NCI-H1417 treated with DMSO at 0.1 percent for 48 hours (cell line): ENCODE measurements at places on chromosomes 1 and 21.
A peak's percentile ranks its signal among the peaks of the same experiment; 100 is the strongest.

DNA sequence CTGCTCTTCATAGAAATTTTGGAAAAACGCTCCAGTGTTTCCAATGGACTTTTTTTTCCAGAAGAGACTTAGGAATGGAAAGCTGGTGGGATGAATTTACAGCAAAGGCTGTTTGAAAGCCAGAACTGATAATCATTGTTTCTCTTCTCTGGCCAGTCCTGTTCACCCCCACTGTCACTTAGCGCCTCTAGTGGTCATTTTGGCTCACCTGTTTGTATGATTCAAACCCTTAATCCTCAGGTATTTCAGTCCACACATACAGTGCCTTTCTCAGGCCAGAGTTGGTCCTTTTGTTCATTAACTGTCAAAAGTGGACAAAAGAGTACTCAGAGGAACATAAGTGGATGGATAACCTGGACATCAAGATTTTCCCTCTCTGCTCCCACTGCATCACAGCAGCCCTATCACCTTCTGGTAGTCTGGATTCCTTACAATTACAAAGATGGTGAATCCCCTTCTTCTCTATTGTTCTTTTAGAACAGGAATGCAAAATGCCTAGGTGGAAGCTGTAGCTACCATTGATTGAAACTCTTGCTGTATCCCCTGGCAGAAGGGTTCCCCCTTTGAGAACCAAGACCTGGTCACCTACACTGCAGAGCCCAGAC is 177.6 kb upstream of the OLFM3 start:
- DNase-seq = no peak

DNA sequence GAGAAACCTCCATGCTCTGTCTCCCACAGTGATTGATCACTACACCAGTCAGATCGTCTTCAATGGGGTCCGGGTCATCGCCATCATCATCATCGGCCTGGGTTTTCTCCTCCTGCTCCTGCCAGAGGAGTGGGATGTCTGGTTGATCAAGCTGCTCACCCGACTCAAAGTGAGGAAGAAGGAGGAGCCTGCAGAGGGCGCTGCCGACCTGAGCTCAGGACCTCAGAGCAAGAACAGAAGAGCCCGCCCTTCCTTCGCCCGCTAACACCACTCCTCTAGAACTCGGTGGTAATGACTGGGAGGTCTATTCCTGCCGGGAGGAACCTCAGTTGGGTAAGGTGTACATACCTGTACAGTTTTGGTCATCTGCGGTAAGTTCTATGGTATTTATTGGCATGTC is 50.3 kb upstream of the COA6 start:
- no peak for DNase-seq

GRCh38 chr1:234490793-234491479 is 12.0 kb upstream of the TARBP1 start:
- no peak for DNase-seq

DNA sequence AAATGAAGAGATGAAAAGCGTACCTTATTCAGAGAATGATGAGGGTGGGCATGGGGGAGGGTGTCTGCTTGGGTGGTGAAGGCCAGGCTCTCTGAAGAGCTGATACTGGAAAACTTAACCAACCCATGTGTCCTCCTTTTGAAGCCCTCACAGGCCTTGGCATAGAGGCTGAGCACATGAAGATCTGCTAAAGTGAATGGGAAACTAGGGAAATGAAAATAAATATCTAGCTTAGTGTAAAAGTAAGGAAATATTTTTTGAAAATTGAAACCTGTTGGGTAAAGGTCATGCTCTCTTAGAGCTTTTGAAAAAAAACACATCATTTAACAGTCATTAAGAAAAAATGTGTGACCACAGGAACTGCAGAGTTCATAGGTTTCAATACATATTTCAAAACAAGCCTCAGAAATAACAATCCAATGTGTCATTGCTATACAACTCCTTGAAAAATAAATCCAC is 40.5 kb upstream of the RALGPS2 start:
- DNase-seq = no peak

GRCh38 chr21:26819740-26820324 is 25.4 kb downstream of the ADAMTS1 start:
- no peak for DNase-seq

- DNase-seq = no peak
Observed at GRCh38 chr1:243261390-243261789, 5.5 kb downstream of the SDCCAG8 start.

DNA sequence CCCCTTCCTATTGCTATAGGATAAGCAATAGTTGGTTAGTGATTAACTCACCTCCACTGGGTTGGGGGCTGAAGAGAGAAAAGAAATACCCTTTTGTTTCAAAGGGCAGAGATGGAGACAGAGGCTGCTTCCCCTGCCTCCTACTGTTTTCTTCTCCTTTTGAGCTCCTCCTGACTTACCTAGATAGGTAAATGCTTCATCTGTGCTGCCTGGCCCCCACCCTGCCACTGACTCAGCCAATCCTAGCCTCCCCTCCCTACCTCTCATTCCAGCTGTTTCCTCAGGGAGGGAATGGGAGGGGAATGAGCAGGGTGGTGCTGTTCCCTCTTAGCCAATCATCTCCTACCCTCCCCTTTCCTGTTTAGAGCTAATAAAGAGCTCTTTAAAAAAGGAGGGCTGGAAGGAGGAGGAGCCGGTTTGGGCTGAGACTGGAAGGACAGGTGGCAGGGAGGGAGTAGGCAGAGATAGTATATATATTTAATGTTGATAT is at the start of gene C1orf116:
C1orf116 (minus strand) TSS at position 229 of the 490 bp plus-strand sequence. CDS start 5,158 bp downstream, outside the sequence.
- DNase-seq = peak; percentile 57

DNA sequence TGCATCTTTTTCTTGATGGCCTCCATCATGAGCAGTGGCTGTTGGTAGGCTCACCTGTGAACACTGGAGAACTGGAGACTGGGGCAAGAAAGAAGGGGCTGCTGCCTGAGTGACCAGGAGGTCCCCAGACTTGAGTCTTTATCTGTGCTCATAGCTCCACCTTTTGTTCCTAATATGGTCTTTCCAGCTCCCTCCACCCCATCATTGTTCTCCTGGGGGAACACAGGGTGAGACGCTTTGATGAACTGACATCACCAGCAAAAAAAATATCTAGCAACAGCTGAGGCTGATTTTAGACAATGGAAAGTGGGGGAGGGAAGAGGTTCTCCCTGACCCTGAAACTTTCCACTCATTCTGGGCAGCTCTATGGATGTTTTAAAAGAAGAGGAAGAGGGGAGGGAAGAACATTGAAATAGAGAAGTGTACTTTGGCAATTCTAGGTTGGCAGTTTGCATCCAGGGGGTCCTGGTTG is at the start of gene TPM3:
TPM3 (minus strand) TSS at position 111 of the 472 bp plus-strand sequence; CDS start at position 29, 82 bp downstream.
- no peak for DNase-seq

DNA sequence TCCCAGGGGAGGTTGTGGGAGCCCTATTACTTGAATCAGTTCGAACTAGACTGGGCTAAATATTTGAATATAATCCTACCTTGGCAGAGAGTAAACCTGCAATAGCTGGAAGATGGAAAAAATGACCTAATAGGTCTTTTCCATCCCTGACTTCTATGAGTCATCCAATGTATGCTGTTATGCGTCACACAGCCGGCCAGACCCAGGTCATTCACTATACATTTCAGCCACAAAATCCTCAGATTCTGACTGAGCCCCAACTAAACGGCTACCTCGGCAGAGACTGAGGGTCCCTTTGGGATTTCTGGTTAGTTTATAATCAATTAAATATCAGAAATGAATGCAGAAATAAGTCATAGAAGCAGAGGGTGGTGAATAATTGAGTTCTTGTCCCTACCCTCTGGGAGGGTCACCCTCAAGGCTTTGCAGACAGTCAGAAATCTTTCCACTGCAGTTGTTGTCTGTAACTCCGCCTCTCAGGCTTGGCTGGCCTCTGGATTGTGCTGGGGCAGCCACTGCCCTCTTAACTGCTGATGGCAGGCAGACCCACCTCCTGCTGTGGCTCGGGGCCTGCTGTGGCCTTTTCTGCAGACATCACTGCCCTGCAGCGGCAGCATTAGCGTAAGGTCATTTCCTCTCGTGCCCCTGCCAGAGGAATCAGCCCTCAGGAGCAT is 240.5 kb downstream of the TGFB2 start:
- no peak for DNase-seq

- DNase-seq = no peak
Observed at GRCh38 chr1:113192242-113192641, 119.2 kb downstream of the LRIG2 start.

DNA sequence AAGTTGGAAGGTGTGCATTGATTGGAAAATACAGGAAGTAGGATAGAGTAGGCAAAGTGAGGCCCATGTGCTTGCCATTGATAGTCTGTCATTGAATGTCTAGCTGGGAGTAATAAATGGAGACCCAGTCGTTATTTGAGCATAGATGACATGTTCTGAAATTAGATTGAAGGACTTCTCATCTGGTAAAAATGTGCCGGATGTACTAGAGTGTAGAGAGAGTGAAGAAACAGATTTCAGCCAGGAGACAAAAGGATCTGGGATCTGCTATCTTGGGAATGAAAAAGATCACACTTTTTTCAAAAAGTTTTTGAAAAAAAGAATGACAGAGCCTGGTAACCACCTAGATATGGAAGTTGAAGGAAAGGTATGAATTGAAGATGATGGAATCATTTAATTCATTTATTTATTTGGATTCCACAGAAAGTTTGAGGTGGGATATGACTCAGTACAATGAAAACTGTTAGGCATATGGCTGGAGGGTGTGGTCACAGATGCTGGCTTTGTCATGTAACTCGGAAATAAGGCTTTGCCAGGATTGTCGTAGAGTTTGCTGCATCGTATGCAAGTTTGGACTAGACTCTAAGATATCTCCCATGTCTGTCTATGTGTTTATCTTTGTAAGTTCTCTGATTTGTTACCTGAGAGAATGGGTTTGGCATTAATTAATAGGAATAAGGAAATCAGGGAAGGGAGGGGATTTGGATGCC is 137.1 kb downstream of the PBX1 start:
- no peak for DNase-seq

DNA sequence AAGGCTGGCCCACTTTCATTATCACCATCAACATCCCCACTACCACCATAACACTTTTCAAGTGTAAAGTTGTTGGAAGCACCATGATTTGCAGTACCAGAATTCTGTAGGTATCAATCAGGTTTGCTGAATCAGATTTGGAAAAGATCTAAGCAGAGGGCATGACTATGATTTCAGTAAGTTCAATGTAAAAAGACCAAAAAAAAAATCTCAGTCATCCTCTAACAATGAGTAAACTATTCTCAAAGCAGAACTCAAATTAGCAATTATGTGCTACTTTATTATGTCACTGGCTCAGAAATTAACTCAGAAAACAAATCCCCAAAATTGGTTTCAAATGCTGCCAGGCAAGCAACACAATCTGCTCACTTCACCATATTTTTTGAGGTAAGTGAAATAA is 187.8 kb upstream of the HP1BP3 start:
- no peak for DNase-seq

DNA sequence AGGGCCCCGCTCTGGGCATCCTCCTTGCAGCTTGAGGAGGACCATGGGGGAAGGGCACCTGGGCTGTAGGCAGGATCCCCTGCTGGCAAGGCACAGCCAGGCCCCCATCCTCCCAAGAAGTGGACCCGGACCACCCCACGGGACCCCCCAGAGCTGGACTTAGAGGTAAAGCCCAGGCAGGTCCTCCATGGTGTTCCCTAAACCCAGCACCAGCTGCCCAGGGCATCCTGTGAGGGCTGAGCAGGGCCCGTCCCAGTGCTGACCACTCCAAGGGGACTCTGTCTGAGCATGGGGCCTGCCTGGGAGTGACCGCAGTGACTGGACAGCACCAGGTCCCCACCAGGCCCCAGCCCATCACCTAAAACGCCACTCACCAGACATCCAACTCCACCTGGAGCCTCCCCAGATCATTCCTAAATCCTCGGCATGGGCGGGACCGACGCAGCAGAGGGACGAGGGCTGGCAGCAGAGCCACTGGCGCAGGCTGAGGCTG is 21.3 kb downstream of the COL6A2 start:
- no peak for DNase-seq

DNA sequence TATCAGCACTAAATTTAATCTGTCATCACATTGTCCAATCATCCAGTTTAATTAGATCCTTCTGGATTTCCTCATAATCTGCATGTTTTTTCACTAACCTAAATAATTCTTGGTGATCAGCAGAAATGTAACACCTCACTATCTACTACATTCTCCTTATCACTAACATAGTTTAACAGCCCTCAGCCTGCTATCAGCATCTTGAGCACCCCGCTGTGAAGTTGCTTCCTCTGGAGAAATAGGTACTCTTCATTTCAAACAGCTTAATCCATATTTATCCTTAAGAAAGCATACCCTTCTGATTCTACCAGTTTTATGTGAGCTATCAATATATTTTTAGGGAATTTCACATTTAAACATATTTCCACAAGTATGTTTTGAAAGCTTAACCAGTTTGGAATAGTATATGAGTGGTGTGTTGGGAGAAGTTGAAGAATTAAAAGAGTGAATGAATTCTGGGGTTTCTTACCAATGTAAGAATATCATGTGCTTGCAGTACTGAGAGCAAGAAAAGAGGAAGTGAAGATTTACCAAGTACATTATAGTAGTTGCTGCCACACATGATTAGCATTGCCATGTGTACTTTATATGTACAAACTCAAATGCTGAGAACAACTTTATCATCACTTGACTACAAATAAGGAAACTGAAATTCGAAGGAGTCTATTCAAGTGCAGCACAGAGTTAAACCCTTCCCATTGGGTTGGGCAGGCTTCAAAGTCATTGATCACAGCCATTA is 771.1 kb upstream of the ADGRL4 start:
- no peak for DNase-seq

GRCh38 chr1:234697741-234698140 is 87.8 kb upstream of the IRF2BP2 start:
- DNase-seq = no peak

GRCh38 chr1:170640581-170640980 is 23.4 kb upstream of the PRRX1 start:
- DNase-seq = no peak

- no peak for DNase-seq
Observed at GRCh38 chr1:229433364-229434004, 410 bp downstream of the ACTA1 start.
